ENCODE measurements at places on chromosomes 7 and 10. TPM values are rescaled to one million over a fixed set of nuclear protein-coding genes. Genes with fewer than 3 reads are reported as not detected.
A peak's percentile ranks its signal among the peaks of the same experiment; 100 is the strongest.

GRCh38 chr10:98878418-98878817, 357.2 kb downstream of the HPSE2 start:
- H3K36me3 ChIP-seq = no peaks in the 10 kb centered on the region
- no peak for DNase-seq
- no peak overlapping the region for H3K27ac ChIP-seq
- no peaks in the 10 kb centered on the region for H3K4me1 ChIP-seq

SLC16A12 gene
- 6.0 TPM for total RNA-seq

AFAP1L2 gene
- 6.9 TPM for total RNA-seq

GPR15LG gene
- total RNA-seq = not detected

DNA sequence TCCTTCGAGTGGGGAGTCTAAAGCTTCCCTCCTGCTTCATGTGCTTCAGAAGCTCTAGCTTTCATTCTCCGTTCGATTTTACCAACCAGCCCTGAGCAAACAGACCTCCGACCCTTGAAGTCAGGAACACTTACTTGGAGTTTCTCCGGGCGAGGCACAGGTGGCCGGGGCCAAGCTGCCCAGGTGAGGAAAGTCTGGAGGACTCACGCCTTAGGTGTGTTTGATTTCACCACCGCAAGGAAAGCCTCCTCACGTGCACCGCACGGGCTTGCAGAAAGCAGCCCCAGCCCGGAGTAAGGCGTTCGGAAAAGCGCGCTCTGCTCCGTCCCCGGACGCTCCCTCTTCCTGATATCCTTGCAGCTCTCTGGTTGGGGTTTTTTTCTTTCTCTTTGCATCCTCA, 30.1 kb upstream of the CNPY1 start:
- no peak for DNase-seq
- no peak overlapping the region for H3K4me3 ChIP-seq
- H3K4me1 ChIP-seq = no peaks in the 10 kb centered on the region
- no peaks in the 10 kb centered on the region for H3K36me3 ChIP-seq
- no peaks in the 10 kb centered on the region for H3K27me3 ChIP-seq
- no peak overlapping the region for H3K27ac ChIP-seq

DNA sequence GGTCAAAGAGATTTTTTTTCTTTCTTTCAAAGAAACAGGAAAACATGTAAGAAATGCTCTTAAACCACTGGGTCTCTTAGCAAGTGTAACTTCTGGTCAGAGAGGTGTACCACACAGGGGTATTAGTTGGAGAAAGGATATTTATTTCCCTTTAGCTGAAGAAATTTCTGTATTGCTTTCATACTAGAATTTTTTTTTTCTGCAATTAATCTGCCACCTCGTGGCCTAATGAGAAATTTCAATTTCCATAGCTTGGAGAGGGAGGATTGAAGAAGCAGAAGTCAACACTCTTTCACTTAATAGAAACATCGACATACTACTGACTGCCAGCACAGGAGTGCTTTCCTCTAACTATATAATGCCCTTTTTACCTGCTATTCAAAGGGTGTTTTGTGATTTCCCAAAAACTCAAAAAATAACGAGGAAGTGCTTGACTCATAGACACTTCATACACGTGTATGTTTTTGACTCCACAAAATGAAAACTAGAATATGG, 177.6 kb upstream of the NAMPT start:
- H3K27ac ChIP-seq = no peak overlapping the region
- no peak overlapping the region for H3K4me3 ChIP-seq
- peaks cover 29% of the 10 kb centered on the region for H3K4me1 ChIP-seq
- DNase-seq = no peak

DNA sequence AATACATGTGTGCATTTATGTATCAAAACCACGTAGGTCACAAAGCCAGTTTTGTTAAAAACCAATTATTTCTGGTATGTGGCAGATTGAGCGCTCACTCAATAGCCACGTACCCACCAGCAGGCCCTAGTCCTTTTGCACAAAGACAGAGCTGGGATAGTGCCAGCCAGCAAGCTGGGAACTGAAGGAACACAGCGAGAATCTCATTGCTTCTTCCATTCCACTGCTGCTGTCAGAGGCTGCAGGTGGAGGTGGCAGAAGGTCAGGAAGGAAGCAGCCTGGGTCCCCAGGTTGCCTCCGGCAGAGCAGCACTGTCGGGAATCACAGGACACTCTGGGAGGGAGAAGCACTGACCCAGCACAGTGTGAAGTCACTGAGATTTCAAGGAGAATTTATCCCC, 385.5 kb upstream of the PFKP start:
- H3K36me3 ChIP-seq = no peaks in the 10 kb centered on the region
- H3K4me3 ChIP-seq = no peak overlapping the region
- no peak overlapping the region for H3K27ac ChIP-seq

SRRM3 gene
- 7.8 TPM for total RNA-seq

ADCY1 gene
- total RNA-seq = 13.7 TPM

- no peaks in the 10 kb centered on the region for H3K27me3 ChIP-seq
- no peaks in the 10 kb centered on the region for H3K4me1 ChIP-seq
- no peak overlapping the region for H3K27ac ChIP-seq
- no peaks in the 10 kb centered on the region for H3K36me3 ChIP-seq
- H3K4me3 ChIP-seq = no peak overlapping the region
- no peak for DNase-seq
Measured at GRCh38 chr7:33761449-33762080, 143.8 kb upstream of the BMPER start.

PRR15 gene
- total RNA-seq = 0.71 TPM

DNA sequence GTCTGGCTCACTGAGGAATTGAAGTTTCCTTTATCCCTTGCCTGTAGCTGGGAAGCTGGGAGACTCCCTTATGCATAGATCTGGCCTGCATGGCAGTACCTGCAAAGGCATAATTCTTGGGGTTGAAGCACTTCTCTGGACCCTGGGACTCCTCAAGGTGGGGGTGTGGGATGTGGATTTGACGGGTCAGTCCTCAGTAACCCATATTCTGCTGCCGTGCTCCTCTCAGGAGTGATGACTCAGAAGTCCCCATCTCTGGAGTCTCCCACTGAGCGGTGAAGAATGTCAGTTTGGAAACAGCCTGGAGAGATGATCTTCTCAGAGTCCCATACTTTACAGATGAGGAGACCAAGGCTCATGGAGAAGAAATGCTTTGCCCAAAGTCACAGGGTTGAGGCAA, 49.0 kb downstream of the SORCS3 start:
- no peaks in the 10 kb centered on the region for H3K4me1 ChIP-seq
- H3K27ac ChIP-seq = no peak overlapping the region
- no peak overlapping the region for H3K4me3 ChIP-seq
- no peak for DNase-seq

CLCN1 gene
- total RNA-seq = 1.1 TPM

DRGX gene
- total RNA-seq = not detected

FRMPD2 gene
- total RNA-seq = 6.4 TPM

FOXI2 gene
- total RNA-seq = 0.47 TPM

GNB2 gene
- 195 TPM for total RNA-seq

DNA sequence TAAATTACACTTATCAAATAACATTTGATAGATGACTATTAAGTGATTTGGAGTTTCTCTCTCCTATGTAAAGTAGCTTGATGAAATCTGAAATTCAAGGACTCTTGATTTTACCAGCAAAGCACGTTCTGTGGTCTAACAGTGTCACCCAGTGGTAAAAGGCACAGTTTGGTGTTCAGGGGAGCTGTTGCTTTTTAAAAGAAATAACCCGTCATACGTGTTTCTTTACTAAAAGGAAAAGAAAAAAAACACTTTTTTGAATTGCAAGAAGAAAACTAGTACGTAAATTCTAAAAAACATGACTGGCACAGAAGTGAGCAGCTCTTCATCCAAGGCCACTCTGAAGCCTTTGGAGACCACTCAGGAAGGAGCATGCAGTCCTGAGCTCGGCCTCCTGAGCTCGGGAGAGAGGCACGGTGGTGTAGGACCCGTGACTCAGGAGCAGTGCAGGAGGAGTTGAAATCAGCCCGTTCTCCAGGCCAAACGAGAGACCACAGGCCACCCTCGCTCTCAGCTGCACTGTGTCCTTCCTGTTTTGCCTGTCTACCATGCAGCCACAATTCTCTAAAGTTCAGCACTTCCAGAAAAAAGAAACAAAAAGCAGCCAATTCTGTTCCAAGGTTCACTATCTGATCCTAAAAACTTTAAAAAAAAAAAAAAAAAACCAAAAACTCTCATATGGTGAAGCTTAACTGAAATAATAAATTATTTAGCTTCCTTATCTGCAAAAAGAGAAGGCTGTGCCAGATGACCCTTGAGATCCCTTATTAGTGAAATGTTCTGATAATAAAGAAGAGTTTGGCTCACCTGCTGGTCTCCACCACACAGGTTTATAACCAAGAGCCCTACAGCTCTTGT, 212.6 kb upstream of the FRMD4A start:
- H3K27ac ChIP-seq = peak overlapping the region; percentile 65
- peaks cover 8% of the 10 kb centered on the region for H3K4me1 ChIP-seq
- no peak overlapping the region for H3K4me3 ChIP-seq
- no peaks in the 10 kb centered on the region for H3K36me3 ChIP-seq
- DNase-seq = peak; percentile 54
- no peaks in the 10 kb centered on the region for H3K27me3 ChIP-seq

DNA sequence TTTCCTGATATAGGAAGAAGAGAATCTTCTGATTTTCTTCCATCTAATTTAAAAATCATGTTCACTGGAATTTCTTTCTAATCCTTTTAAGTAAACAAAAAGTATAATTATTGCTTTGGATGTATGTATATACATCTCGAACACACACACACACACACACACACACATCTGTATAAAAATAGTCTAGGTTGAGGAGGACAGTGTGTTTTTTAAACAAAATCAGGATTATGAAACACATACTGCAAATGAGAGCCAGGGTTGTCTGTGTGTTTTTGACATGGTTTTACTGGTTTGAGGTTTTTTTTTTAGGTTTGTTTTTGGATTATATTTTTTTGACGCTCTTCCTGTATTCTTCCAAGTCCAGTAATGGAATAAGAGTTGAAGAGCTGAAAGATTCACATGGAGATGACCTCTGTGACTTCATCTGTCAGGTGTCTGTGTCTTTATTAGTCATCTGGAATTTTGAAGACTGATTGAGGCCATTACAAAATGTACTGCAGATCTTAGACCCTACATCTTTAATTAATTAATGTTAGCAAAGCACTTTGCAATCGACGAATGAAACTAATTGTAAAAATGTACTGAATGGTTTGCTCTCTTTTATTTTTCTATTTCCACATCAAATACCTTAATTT, 237.1 kb downstream of the SUGCT start:
- H3K27ac ChIP-seq = no peak overlapping the region
- H3K36me3 ChIP-seq = no peaks in the 10 kb centered on the region
- no peak for DNase-seq
- H3K4me1 ChIP-seq = no peaks in the 10 kb centered on the region
- no peaks in the 10 kb centered on the region for H3K27me3 ChIP-seq

DNA sequence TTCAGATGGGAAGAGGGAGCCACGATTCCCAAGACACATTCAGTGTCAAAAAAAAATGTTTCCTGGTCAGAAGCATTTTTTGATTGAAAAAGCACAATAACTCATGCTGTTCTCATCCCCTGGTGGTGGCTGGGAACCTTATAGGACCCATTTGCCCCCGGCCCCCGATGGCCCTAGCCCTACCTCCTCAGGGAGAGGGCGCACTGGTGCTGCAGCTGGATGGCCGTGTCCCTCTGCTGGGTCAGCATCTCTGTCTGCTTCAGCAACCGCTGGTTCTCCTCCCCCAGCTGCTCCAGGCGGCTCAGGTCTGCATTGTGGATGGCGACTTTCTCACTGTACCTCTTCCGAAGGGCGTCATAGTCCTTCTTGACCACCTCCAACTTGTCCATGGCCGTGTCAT, 83.3 kb downstream of the DLG5 start:
- DNase-seq = no peak
- peaks cover 15% of the 10 kb centered on the region for H3K4me1 ChIP-seq
- no peak overlapping the region for H3K27ac ChIP-seq

AGR3 gene
- total RNA-seq = not detected

DNA sequence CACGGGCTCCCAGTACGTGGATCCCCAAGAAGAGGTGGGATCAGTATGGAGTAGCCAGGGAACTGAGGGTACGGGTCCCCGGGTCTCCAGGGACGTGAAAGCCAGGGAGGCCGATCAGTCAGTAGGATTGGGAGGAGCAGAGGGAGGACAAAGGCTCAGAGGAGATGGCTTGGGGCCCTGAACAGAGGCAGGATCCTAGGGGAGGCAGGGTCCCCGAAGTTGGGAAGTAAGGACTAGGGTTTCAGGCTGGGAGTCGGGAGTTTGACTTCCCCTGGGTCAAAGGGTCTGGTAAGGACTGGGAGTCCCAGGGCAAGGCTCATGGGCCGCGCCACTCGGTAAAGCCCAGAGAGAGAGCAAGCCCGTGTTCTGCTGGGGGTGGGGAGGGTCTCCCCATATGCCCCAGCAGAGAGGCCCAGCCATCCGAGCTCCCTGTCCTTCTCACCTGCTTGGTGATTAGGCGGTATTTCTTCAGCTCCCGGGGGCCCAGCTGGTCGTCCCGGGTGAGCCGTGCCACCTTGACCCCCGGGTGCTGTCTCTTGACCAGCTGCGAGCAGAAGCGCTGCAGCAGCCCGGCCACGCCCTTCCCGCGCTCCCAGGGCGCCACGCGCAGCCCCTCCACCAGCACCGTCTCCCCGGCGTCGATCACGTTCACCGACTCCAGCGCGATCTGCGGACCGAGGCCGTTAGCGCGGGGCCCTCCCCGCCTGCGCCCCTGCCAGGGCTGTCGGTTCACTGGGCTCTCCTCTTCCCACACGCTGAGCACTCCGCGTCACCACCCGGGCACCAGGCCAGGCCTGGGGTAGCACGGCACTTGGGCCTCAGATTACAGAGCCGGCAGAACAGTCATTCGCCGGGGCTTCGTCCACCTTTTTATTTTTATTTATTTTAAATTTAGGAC, 7.0 kb downstream of the NAT16 start:
- H3K36me3 ChIP-seq = no peaks in the 10 kb centered on the region
- no peak overlapping the region for H3K4me3 ChIP-seq
- H3K27ac ChIP-seq = no peak overlapping the region
- peaks cover 18% of the 10 kb centered on the region for H3K4me1 ChIP-seq
- DNase-seq = peak; percentile 80
- no peaks in the 10 kb centered on the region for H3K27me3 ChIP-seq

DNA sequence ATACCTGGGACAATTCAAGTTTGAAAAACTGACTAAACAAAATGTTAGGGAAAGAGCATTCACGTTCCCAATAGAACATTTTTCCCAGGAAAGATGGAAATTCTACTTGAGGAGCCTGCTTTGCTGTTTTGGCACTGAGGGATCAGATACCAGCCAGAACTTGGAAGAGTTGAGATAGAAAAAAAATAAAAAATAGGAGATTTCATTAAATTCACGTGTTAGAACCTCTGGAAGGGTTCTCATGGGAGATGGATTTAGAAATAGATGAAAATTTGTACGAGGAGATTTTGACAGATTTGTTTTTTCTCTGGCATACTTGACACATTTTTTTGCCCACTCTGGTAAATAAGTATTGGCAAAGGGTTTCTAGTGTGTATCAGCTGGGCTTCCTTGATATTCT, 63.7 kb downstream of the CELF2 start:
- no peak overlapping the region for H3K27ac ChIP-seq

- H3K27ac ChIP-seq = no peak overlapping the region
- no peak overlapping the region for H3K4me3 ChIP-seq
- DNase-seq = no peak
- no peaks in the 10 kb centered on the region for H3K27me3 ChIP-seq
- H3K4me1 ChIP-seq = peaks cover 4% of the 10 kb centered on the region
Measured at GRCh38 chr7:142800699-142801260, 30.0 kb downstream of the PRSS2 start.

GPR26 gene
- 0.37 TPM for total RNA-seq

CWF19L1 gene
- total RNA-seq = 32.9 TPM

GRCh38 chr10:75740541-75740940, 309.1 kb downstream of the LRMDA start:
- no peaks in the 10 kb centered on the region for H3K36me3 ChIP-seq
- no peak overlapping the region for H3K4me3 ChIP-seq
- DNase-seq = no peak
- no peak overlapping the region for H3K27ac ChIP-seq
- no peaks in the 10 kb centered on the region for H3K27me3 ChIP-seq
- H3K4me1 ChIP-seq = no peaks in the 10 kb centered on the region

CALML5 gene
- 0.50 TPM for total RNA-seq

GSDME gene
- 59.4 TPM for total RNA-seq
